ENCODE measurements at places on chromosomes 2 and 18.

- DNase-seq, result no peak
These were observed 92.5 kb downstream of the EPB41L5 start for GRCh38 chr2:120105360-120105759.

- no peak for DNase-seq
These were observed 135.0 kb upstream of the ACKR3 start for GRCh38 chr2:236434593-236434992.

- peak; percentile 83 for DNase-seq
These were observed 616 bp downstream of the RNPEPL1 start for GRCh38 chr2:240568678-240569522.

DNA sequence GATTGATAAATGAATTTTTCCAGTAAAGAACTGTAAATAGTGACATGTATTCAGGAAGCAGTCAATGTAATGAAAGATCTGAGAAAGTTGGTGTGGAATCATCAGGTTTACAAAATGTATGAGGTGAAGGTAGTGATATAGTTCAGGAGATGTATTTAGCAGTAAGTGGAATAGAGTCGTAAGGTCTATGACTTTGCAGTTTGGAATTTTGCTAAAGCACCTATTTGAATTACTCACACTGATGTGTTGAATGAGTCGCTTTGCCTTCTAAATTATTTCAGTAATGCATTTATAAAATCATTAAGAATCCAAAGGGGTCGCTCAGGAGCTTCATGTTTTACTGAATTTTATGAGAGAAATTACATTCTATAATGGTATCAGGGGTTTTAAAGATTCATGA lies 713.7 kb downstream of the DSC3 start:
- DNase-seq, result no peak

- DNase-seq, result no peak
These were observed 3.7 kb upstream of the CRIM1 start for GRCh38 chr2:36351736-36352349.

GRCh38 chr2:166565501-166565900 lies 71.5 kb upstream of the SCN7A start:
- no peak for DNase-seq

GRCh38 chr2:216654528-216655052 lies 21.4 kb downstream of the IGFBP2 start:
- no peak for DNase-seq

GRCh38 chr18:28541276-28541930 lies 364.5 kb upstream of the CDH2 start:
- DNase-seq, result peak; percentile 38

DNA sequence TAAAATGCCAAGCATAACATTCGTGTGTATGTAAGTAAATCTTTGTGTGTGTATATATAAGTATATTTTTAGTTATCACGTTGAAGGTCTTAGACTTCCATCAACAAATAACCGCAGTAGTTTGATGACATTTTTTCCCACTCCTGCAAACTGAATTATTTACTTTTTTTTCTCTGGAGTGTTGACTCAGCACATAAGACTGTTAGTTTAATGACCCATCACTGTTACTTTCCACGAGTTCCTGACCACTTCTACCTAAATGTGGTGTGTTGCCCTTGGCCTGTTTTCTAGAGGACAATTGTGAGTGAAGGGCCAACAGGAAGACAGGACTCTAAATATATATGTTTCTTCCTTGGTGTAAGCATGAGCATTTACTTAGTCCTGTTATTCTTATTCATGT lies 71.3 kb upstream of the TXNDC2 start:
- no peak for DNase-seq

DNA sequence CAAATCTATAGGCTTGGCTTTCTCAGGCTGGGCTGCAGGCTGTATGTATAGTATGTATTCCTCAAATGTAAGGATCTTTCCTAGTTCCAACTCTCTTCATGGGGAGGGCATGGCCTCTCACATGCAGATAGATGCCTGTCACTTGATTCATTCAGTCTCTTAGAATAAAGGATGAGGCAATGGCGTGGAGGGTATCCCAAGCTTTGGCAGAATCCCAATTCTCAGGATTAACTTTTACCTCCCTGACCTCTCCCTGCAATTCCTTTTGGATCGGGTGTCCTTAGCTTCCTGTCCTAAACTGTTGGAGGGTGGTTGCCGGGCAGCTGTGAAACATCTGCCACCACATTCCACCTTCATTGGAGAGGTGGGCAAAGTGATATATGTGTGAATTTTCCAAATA lies 80.3 kb downstream of the INSIG2 start:
- DNase-seq, result no peak

DNA sequence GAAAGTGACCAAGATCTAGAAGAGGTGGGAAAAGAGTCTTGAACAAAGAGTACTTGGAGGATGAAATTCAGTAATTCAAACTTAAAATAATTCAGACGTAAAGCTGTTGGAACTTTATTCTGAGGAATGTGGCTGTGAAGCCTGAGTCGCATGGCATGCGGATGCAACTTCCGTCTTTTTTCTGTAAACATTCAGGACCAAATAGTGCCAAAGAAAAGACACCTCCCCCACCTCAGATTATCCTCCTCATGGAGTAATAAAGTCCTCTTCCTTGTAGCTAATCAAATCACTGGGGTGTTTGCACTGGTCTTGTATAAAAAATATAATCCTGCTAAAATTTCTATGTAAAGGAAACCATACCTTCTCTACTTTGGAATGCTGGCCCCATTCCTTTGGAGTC lies 790.4 kb downstream of the TSN start:
- DNase-seq, result no peak

DNA sequence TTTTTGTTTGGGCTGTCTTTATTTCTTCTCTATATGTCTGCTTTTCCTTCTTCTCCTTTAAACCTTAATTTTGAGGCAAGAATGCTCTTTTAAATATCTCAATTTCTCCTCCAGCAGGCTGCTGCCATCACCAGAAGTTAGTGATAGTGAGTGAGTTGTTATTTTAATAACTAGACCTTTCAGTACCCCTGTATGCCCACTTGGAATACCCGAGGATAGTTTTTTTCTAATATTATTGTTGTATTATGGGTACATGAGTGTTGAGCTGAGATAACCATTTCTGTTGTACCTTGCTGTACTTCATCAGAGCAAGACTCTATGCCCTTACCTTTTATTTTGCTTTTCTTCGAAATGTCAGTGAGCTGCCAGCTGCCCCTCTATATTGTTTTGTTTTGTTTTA lies 50.1 kb downstream of the PPM1B start:
- no peak for DNase-seq

- DNase-seq, result no peak
These were observed 9.3 kb upstream of the EFEMP1 start for GRCh38 chr2:55932843-55933242.

- DNase-seq, result no peak
These were observed 86.0 kb downstream of the ACSL3 start for GRCh38 chr2:222946700-222947287.

Data from dorsolateral prefrontal cortex (tissue), 122 donors.